ENCODE measurements at places on chromosomes 4 and X.

- DNase-seq, result no peak
Measured at GRCh38 chr4:184215709-184216328, 1.9 kb downstream of the ENPP6 start.

DNA sequence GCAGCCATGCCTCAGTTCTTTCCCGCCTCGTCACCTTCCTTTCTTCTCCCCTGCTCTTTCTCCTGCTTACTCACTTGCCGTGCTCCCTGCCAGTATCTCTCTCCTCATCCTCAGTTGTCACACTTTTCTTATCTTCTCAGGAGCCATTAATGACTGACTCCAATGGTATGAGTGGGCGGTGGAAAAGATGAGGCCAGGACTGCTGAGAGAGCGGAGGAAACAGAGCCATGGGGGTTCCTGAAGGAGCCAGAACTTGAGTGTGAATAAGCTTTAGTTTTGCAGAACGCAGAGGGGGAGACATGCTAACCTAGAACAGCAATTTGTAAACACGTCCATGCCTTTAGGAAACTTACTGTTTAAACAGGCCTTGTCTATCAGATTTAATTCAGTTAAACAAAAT is 126.5 kb downstream of the CHIC2 start:
- DNase-seq, result no peak

- no peak for DNase-seq
Measured at GRCh38 chr4:67092351-67092750, 453.0 kb downstream of the CENPC start.

DNA sequence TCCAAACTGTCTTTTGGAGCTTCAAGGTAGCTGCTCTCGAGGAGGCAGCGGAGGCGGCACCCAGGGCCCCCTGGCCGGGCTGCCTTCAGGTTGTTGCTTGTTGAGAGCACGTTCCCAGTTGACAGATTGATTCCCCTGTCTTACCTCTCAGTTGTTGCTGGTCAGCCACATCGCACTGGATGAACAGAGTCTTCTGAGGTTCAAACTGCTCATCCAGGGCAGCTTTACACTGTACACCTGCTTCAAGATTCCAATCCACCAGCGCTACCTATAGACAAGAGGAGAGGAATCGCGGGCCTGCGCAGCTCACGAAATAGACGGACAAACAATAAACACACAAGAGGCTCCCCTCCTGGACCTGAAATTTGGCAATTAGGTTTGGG is 497 bp downstream of the HPGD start:
- no peak for DNase-seq

DNA sequence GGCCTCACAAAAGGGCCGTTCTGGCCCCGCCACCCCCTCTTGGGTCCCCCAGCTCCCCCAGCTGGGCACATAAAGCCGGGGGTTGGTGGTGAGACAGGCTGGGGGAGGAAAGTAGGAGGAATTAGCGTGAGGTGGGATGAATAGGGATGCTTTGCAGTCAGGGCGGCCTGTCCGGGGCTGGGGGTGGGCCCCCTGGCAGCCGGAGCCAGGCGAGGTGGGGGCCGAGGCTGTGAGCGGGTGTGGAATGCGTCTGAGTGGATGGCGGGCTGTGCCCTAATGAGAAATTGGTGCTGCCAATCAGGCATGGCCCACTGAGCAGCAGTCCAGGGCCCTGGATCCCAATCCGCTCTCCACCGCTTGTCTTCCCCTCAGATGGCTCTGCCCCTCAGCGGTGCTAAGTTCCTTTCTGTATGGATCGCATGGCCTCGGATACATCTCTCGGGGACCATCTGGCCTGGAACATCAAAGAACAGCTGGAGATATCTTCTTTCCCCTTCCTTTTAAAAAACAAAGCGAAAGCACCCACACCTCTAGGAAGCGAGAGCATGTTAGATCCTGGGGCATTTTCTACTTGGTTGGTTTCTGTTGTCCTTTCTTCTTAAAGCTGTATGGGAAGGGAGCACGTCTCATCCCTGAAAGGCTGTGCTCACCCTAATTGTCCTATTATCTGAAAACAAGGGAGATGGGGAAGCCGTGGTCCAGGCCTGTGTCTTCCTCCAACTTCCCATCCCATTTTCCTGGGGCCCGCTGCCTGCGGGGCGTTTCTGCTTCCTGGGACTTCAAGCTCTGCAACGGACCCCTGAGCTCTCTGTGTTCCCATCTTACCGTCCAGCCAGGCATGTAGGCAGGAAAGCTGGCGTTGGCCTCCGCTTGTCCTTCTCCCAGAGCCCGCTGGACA is 106.9 kb downstream of the SORCS2 start:
- no peak for DNase-seq

DNA sequence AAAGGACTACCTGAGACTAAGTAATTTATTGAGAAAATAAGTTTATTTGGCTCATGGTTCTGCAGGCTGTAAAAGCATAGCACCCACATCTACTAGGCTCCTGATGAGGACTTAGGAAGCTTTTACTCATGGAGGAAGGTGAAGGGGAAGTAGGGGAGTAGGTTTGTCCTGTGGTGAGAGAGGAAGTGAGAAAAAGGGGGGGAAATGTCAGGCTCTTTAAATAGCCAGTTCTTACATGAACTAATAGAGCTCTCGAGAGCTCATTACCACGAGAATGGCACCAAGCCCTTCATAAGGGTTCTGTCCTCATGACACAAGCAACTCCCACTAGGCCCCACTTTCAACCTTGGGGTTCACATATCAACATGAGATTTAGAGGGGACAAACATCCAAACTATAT is 125.5 kb upstream of the NRK start:
- no peak for DNase-seq

GRCh38 chrX:22396408-22396807 is 123.7 kb downstream of the CBLL2 start:
- no peak for DNase-seq

- no peak for DNase-seq
Measured at GRCh38 chrX:926991-927390, 285.5 kb downstream of the CRLF2 start.

DNA sequence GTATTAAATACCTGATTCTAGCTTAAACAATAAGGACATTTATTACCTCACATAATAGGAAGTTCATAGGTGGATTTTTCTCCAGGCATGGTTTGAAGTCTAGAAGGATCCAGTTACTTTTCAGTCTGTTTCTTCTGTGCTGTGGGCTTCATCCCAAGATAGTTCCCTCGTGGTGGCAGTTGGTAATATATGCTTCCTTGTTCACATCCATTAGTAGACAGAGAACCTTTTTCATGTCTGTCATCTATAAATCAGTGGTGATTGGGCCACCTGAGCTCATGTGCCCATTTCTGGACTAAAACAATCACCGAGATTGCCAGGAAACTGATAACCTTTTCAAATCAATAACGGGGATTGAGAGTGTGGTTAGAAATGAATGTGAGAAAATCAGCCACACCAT is 97.7 kb downstream of the KDM6A start:
- DNase-seq, result no peak

- no peak for DNase-seq
Measured at GRCh38 chr4:64784125-64784524, 374.9 kb upstream of the TECRL start.

Data from NCI-H1436 treated with DMSO at 0.1 percent for 48 hours (cell line).